ENCODE measurements at places on chromosomes 3 and 15.

DNA sequence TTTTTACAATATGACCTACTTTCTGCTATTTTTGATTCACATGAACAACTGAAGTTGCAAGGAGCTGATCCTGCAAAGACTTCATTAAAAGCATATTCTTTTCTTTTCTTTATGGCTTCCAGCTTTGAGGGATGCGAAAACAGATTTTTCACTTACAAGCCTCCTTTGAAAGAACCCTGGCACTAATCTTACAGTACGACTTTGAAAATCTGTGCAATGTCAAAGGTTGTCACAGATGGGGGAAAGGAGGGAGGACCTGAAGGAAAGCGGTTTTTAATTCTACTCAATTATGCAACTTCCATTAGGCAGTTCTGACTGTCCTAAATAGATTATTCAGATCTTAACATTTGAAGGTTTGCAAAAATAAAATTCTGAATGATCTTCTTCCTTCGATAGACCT is 130.5 kb downstream of the TNIK start:
- DNase-seq = no peak

- no peak for DNase-seq
These were observed 12.4 kb downstream of the EFCC1 start for GRCh38 chr3:129013491-129013891.

DNA sequence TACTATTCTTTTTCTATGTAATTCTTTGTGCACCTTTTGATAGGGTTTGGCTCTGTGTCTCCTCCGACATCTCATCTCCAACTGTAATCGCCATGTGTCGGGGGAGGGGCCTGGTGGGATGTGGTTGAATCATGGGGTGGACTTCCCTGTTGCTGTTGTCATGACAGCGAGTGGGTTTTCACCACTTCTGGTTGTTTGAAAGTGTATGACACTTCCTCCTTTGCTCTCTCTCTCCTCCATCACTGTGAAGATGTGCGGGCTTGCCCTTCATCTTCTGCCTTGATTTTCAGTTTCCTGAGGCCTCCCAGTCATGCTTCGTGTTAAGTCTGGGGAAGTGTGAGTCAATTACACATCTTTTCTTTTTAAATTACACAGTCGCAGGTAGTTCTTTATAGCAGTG is 225.8 kb upstream of the DPPA4 start:
- no peak for DNase-seq

DNA sequence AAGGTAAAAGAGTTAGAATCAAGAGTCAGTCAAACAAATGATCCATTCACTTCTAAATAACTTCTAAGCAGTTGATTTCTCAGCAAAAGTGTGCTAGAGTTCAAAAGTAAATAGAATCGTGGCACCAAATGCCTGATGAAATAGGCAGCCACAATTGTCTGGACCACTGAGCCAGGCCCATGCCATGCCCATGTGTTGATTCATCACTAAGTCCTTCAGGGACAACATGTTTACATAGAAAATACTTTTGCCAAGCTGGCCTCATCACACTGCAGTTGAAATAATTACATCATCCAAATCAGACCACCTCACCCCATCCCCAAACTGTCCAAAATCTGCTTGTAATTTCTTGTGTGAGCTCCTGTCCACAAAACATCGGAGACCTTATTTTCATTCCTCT is 216.3 kb downstream of the IGSF11 start:
- no peak for DNase-seq

GRCh38 chr15:39784125-39784524 is 1.5 kb upstream of the FSIP1 start:
- no peak for DNase-seq

- no peak for DNase-seq
These were observed 24.9 kb downstream of the SEMA7A start for GRCh38 chr15:74408815-74409214.

DNA sequence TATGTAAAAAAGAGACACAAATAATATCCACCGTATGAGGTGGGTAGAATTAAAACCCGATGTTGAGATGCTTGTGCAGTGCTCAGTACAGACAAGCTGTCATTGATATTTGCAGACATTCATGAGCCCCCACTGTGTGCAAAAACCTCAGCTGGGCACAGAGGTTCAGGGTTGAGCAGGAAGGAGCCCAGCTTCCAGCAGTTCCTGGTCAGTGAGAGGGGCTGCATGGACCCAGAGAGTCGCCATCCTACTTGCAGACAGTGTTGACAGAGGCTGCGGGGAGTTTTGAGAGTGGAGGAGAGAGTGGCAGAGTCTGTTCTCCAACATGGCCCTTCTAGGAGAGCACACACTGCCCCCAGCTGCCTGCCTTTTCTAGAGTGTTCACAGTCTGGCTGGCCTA is 6.1 kb upstream of the LTF start:
- DNase-seq = no peak

DNA sequence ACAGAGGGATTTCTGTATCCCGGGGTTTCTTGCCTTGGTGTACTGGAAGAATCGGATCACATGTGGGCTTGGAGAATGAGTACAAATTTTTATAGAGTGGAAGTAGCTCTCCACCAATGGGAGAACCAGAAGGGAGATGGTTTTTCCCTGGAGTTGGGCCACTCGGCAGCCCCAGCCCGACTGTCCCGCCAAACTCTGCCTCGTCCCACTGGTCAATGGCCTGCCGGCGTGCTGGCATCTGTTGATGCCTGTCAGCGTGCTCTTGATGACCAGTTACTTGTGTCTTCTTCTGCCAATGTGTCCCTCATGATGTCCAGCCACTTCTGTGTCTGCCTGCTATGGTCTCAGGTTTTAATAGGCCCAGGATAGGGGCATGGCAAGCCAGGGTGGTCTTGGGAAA is 100.5 kb downstream of the CFAP44 start:
- no peak for DNase-seq

DNA sequence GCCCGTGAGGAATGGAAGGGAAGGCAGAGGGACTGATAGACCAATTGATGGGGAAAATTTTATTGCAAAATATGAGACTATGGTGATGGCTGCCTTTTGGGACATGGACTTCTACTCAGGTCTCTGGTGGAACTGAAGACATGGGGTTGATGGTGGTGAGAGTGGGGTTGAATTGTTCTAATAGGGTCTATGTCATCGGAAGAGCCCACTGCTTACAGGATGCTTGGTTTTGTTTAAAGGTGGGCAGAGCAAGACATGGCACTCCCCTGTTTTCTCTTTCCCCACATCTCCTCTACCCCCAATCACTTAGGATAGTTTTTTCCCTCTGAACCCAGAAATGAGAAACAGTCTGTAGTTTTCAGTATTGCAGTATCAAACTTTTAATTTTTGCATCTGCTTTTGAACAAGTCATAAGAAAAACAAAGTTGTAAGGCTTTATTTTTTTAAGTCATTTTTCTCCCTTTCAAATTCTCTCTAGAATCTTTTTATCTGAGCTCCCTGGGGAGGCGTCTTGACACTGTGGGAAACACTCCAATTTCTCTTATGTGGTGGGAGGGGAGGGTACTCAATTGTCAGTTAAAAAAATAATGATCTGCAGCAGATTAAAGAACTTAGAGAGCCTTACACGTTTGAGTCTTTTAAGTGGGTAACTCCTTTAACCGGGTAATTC is 276.2 kb upstream of the TBC1D5 start:
- no peak for DNase-seq

- DNase-seq = no peak
These were observed 58.6 kb upstream of the TSC22D2 start for GRCh38 chr3:150349314-150350097.

GRCh38 chr3:105065895-105066839 is 300.5 kb upstream of the ALCAM start:
- DNase-seq = no peak

DNA sequence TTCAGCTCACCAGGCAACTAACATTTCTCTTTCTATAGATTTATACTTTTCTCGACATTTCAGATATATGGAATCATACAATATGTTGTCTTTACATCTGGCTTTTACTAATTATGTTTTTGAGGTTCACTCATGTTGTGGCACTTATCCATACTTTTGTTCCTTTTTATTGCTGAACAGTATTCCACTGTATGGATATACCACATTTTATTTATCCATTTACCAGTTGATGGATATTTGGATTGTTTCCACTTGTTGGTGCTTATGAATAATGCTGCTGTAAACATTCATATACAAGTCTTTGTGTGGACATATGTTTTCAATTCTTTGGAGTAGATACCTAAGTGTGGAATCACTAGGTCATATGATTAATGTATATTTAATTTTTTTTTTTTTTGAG is 97.2 kb downstream of the LEKR1 start:
- no peak for DNase-seq

DNA sequence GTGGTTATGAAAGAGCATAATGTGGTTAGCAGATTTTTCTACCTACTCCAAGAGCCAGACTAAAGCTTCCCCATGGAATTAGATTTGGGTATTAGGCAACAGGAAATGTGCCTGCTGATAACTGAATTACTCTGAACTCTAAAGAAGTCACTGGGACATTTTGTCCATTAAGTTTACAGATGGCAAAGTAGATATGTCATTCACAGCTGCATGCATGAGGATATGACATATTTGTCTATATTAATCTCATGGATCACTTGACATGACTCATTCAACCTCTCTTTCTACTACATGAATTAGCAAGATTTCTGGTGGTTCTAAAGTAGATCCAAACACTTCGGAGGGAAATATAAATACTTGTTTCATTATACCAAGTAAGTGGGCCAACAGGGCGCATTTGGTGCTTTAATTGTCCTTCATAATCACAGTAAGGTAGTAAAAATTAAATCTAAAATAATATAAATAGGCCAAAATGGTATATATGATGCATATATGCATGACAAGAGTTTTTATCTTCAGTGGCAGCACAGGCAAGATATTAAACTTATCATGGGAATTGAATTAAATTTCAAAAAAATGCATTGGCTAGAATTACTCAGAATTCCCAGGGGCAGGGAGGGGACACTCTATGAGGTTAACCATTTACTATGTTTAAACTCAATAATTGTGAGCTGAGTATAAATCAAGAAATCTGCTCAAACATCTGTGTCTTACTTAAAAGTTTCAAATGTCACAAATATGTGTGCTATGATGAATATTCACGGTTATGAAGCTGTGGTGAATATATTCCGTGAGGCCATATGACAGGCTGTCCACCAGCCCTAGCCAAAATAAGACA is 365.3 kb upstream of the KCNMB2 start:
- no peak for DNase-seq

- no peak for DNase-seq
These were observed 17.9 kb downstream of the FANCD2OS start for GRCh38 chr3:10090179-10090578.

- DNase-seq = no peak
These were observed 19.3 kb upstream of the PYDC2 start for GRCh38 chr3:191441687-191442086.

DNA sequence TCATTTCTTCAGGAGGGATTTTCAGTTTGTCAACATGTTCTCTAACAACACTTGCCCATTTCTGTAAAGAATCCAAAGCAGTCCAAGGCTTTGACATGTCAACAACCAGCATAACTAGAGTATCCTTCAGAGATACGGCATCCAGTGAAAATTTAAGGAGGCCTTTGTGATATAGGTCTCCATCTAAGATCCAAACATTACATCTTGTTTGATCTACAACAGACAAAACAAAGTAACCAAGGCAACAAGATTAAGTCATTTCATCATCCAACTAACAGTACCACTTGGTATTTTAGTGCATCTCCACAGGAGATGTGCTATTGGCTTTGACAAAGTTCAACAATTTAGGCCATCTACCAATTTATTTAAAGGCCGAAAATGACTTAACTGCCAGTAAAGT is 25.8 kb downstream of the DYNC1LI1 start:
- DNase-seq = no peak

DNA sequence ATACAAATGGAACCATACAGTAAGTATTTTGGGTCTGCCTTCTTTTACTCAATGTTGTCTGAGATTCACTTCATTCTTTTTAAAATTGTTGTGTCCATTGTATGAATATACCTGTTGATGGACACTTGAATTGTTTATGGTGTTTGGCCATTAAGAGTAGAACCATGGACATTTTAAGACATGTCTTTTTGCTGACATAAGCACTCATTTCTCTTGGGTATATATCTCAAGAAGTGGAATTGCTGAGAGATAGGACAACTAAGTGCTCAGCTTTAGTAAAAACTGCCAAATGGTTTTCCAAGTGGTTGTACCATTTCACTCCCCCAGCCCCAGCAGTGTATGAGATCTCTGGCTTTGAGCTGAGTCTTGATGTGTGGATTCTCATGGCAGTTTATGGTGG is 28.2 kb downstream of the POMGNT2 start:
- DNase-seq = no peak

- no peak for DNase-seq
These were observed 31.6 kb downstream of the COL8A1 start for GRCh38 chr3:99669879-99670555.

DNA sequence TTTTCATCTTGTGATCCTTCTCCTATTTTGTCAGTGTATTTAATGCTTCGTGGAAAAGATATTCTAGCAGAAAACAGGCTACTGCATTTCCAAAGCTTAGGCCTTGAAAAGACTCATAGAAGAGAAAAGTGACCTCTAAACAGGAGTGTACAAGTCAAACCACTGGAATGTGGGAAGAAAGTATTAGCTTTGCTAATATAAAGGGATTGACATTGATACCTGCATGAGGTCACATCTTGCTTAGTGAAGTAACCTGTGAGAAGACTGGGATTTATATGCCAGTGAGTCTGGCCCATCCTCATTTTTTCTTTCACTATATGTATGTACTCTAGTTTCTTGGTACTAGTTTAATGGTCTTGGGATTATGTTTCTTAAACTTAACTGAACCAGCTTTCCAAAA is 132.9 kb upstream of the TMC3 start:
- no peak for DNase-seq

- no peak for DNase-seq
These were observed at the start of gene SNTN for GRCh38 chr3:63652066-63652725. Gene SNTN, plus strand, starts transcription at chr3:63652675. Its CDS starts 13 bp downstream, at chr3:63652688.

DNA sequence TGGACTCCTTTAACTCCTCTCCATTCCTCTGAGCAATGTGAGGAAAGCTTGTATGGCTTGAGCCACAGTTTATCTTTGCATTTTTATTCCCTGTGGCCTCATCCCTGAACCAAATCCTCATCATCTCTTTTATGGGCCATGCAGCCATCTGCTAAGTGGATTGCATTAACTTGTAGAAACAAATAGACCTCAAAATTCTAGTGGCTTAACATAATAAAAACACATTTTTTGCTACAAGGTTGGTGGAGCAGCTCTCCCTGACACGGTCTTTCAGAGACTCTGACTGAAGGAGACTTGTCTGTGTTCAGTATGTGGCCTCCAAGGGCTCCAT is 135.3 kb downstream of the RPL22L1 start:
- DNase-seq = no peak

DNA sequence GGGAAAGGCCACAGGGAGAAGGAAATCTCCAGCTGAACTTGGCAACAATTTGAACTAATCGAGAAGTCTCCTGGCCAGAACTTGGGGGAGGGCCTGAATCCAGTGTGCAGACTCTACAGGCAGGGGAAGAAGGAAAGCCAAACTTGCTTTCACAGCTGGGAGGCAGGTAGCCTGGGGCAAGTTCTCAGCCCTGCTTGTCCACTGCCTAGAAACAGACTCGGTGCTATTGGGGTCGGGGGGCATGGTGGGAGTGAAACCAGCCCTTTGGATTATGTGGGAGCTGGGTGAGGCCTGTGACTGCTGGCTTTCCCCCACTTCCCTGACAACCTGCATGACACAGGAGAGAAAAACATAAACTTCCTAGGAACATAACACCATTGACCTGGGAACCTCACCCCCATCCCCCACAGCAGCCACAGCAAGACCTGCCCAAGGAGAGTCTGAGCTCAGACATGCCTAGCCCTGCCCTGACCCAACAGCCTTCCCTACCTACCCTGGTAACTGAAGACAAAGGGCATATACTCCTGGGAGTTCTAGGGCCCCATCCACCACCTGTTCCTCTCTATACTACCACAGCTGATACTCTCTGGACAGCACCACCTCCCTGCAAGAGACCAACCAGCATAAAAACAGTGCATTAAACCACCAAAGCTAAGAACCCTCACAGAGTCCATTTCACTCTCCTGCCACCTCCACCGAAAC is 103.7 kb upstream of the MNS1 start:
- DNase-seq = no peak
